ENCODE measurements at places on chromosomes 7 and 10. TPM values are rescaled to one million over a fixed set of nuclear protein-coding genes. Genes with fewer than 3 reads are reported as not detected.
A peak's percentile ranks its signal among the peaks of the same experiment; 100 is the strongest.

The JAKMIP3 gene
- under 0.01 TPM for total RNA-seq

The TMEM229A gene
- not detected for total RNA-seq

The ARHGAP21 gene
- 67.1 TPM for total RNA-seq

The FOXP2 gene
- 7.6 TPM for total RNA-seq

The SPDYE3 gene
- not detected for total RNA-seq

The MKI67 gene
- 15.4 TPM for total RNA-seq

The AKR1C2 gene
- total RNA-seq, result 22.7 TPM

GRCh38 chr10:120827251-120827875 lies 23.8 kb upstream of the WDR11 start:
- DNase-seq, result no peak

DNA sequence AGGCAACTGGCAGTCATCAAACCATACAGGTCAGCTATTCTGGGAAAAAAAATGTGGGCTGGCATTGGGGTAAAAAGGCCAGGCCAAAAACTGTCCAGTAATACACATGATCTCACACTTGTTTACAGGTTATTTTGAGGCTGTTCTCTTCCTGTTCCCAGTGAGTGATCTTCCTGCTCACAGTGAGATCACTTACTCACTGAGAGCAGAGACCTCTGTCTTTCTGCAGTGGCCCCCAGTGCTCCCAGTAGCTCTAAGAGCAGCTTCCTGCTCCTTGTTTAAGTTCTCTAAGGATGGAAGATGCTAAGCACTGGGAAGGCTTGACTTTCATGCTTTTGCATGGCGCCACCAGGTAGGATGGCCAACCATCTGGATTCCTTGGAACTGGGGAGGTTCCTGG lies 93.5 kb upstream of the KIAA1217 start:
- peak; percentile 67 for DNase-seq

GRCh38 chr10:84549368-84550165 lies 221.2 kb downstream of the CCSER2 start:
- DNase-seq, result no peak

GRCh38 chr10:75191821-75192568 lies 18.6 kb upstream of the VDAC2 start:
- no peak for DNase-seq

DNA sequence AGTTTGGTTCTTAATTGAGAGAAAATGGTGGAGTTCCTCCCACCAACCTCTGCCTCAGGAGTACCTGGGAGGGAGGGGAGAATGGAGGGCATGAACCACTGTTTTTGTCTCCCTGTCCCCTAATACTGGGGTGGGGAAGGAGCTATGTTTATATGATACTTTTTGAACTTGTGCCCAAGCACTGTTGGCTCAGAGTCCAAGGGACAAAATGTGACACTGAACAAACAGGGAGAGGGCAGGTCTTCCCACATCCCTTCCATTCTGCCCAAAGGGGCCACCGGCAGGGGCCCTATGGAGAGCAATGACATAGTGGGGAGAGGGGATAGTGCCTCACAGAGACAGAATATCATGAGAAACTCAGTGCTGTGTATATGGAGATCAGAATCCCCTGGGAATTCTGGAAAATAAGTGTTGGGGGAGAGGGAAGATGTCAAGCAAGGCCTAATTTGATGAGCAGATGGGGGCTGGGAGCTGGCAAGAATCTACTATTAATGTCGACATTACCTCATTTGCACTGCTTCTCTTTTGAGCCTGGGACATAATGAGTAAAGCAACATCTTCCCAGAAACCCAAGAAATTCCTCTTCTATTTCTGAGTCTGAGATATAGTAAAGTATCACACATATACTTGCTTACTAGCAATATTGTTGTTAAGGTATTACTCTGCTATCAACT lies 180.6 kb downstream of the CYP26A1 start:
- DNase-seq, result no peak

DNA sequence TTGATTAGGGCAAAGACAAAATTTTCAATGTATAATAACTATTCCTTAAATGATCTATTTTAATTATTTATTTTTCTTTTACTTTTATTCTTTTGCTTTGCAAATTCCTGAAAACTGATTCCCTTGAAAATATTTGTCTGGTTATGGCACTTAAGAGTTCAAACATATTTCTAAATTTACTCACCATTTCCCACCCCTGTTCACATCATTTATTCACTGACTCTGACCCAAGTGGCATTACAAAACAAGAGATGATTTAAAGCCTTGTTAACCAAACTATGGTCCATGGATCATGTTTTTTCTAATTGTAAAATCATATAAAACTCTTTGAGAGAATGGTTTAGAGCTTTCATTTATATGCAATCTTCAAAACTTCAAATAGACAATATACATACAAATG lies 1256.1 kb upstream of the LRRN3 start:
- DNase-seq, result no peak

GRCh38 chr7:110522761-110523200 lies 568.1 kb upstream of the LRRN3 start:
- no peak for DNase-seq

Measured in dermis microvascular lymphatic vessel endothelial cell (primary cell).